ENCODE measurements at places on chromosomes 3 and 15.
A peak's percentile ranks its signal among the peaks of the same experiment; 100 is the strongest.

DNA sequence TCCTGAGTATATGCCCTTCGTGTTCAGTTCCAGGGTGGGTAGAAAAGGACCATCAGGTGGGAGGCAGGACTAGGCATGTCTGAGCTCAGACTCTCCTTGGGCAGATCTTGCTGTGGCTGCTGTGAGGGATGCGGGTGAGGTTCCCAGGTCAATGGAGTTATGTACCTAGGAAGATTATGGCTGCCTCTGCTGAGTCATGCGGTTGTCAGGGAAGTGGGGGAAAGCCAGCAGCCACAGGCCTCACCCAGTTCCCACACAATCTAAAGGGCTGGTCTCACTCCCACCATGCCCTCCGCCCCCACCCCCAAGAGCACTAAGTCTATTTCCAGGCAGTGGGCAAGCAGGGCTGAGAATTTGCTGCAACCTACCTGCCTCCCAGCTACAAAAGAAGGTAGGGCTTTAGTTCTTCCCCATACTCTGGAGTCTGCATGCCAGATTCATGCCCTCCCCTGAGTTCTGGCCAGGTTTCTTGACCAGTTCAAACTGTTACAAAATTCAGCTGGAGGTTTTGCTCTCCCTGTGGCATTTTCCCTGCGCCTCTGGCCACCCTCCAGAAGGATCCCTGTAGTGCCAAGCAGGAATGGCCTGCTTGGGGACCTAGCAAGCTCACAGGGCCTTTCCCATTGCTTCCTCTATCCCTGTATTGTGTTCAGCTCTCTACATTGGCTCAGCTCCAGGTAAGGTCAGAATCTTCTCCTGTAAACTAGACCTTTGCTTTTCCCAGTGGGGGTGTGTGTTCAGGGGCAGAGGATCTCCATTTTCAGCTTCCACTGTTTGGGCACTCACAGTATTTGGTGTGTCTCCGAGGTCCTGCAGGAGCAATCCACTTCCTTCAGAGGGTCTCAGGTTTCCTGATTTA is 12.7 kb upstream of the TMCO5A start:
- DNase-seq = no peak

DNA sequence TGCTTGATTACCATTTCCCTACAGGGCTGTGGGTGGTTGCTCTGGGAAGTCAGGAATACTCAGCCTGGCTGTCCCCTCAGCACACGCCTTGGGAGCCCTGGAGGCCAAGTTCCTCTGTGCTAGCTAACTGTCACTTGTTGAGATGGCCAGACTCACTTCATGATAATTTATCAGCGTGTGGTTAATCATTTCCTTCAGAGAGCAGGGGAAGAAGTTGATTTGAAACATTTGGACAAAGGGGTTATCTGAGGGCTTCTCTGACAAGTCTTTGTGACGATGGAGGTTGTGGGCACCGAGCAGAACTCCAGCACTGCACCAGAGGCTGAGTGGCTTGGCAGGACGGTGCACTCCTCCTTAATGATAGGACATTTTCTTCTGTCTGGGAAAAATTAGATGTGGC is 61.9 kb downstream of the WHAMM start:
- DNase-seq = no peak

- DNase-seq = no peak
Measured at GRCh38 chr3:149967086-149967685, 3.5 kb downstream of the PFN2 start.

GRCh38 chr3:8970971-8971589 is 7.8 kb upstream of the RAD18 start:
- DNase-seq = peak; percentile 51

GRCh38 chr3:11668243-11669235 is 24.8 kb upstream of the VGLL4 start:
- no peak for DNase-seq

DNA sequence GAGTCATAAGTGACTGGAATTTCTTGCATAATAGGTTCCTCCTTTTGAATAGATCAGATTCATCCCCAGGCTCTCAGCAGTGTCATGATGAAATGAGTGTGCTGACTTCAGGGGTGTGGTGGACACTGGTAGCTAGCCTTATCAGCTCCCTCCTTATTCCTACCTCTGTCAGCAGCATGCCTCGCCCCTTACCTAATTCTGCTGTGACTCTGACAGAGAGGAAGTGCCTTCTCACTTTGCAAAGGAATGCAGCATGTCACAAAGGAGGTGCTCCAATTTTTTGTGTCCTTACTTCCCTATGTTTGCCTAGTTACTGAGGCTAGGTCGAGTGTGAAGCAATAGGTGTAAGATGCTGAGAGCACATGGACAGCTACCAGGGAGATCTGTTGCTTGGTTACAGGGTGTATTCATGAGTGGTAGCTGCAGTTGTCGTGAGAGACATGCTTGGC is 90.6 kb downstream of the TNFAIP8L3 start:
- no peak for DNase-seq

- no peak for DNase-seq
Measured at GRCh38 chr3:8423307-8423706, 78.3 kb upstream of the LMCD1 start.

GRCh38 chr3:26082911-26083310 is 293.0 kb downstream of the OXSM start:
- DNase-seq = no peak

GRCh38 chr3:5489536-5489935 is 302.0 kb downstream of the EDEM1 start:
- no peak for DNase-seq

GRCh38 chr3:156548041-156548687 is 6.8 kb downstream of the SSR3 start:
- no peak for DNase-seq

DNA sequence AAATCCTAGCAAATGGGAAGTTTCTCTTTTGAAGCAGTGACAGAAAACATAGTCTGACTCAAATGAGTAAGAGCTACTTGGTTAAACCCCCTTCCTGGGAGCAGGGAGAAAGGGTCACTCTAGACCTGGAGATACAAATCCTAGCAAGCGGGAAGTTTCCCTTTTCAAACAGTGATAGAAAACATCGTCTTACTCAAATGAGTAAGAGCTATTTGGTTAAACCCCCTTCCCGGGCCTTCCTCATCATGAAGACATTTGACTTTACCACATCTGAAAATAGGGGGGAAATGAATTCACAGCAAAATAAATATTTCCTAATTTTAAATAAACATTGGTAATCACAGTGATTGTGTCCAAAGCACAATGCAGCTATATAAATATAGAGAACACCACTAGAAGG is 79.2 kb downstream of the FOXB1 start:
- DNase-seq = no peak

DNA sequence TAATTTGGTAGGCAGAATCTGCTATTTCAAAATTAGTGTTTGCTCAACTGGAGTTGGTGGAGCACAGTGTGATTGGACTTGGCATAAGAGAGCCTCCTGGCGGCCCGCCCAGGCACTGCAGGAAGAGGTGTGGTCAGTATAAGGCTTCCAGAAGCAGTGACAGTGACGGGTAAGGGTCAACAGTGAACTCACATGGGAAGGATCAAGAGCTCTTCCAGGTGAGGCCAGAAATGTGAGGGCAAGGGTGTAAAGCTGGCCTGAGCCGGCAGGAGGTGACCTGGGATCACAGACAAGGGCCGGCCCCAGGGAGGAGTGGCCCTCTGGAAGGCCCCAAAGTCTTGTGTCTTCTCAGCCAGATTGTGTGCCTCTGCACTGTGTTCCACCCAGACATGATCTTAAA is 93.2 kb upstream of the RNF7 start:
- DNase-seq = no peak

DNA sequence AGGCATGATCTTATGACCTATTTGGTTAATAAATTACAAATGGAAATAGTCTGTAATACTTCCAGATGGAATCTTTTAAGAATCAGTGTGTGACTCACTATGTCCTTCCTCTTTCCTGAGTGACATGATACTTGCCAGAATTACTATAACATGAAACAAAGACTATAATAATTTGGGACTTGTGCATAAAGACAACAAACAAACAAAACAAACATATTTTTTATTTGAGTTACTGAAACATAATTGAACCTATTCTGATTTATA is 1268.1 kb downstream of the OTOL1 start:
- no peak for DNase-seq

DNA sequence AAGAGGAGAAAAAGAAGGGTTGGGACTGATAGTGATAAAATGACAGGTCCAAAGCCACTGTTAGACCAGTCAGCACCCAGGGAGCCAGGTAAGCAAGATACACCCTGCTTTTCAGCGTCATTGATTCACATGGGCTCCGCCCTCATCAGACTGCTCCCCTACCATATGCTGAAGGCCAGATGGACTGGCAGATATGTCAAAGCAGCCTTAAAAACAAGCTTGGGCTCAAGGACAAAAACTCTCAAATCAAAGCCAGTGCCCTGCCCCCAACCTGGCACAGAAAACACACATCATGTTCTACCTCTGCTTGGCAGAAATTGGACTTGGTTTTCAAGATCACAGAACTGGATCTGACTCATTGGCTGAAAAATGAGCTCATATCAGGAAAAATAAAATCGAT is 33.4 kb downstream of the SH3BP5 start:
- no peak for DNase-seq

DNA sequence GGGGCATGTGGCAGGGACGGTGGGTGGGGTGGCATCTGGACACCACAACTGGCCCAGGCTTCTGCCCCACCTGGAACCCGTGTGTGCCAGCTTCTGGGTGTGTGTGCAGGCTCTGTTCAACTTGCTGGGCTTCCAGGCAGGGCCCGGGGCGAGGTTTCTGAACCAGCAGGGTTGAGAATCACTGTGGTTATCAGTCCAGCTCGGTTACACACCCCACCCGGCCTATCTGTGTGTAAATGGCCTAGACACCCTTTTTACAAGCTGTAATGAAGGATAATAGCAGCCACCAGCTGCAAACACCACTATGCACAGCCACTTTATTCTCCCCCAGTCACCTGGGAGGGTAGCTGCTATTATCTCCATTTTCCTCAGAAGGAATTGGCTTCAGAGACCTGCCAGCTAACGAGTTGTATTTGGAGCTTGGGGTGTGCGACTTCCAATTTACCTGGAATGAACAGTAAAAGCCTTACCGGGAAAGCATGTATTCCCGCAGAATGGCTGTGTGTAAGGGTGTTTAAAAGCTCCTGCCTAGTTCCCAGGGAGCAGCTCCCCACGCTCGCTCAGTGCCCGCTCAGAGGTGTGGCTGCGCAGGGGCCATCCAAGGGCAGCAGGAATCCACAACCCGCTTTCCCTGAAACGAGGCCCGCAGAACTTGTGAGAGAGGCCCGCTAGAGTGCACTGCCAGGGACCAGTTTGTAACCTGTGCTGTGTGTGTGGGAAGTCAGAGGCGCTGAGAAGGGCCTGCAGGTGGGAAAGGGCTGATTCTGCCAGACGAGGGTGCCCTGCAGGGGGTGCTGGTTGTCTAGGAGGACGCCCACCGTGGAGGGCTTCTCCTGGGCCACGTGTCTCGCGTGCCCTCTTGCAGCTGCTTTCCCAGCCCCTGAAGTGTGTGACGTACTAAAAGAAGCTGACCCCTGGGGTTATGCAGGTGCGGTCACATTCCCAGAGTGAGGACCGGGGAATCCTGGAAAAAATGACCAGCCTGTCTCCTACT is 83.5 kb downstream of the C3orf70 start:
- DNase-seq = no peak

GRCh38 chr3:32884591-32884990 is 66.8 kb downstream of the TRIM71 start:
- no peak for DNase-seq

DNA sequence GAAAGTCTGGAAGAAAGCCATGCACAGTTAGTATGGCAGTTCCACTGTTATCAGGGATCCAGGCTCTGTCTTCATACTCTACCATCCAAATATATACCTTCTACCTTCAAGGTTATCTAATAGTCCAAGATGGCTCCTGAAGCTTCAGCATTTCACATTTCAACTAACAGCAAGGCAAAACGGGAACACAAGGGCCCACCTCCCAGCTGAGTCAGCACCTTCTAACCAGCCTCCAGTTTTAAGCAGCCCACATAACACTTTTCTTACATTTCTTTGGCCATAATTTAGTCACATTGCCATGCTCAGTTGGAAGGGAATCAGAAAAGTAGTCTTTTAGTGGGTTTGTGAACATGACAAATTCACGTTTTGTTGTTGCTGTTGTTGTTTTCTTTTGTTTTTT is 15.4 kb upstream of the MSL2 start:
- DNase-seq = no peak

DNA sequence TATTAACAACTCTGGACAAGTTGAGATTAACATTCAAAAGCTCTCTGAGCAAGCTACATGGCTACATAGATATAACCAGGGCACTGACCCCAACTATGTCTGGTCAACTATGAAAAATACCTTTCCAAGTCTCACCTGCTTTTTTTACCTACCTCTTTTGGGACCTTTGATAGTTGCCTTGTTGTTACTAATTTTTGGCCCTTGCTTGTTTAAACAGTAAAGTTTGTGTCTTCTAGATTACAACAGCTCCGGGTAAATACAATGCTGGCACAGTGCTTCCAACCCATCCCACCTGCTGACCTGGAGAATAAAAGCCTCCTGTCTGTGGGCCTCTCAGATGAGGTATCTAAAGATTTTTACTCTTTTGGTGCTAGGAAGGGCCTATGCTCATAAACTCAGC is 1036.6 kb downstream of the NAALADL2 start:
- no peak for DNase-seq

DNA sequence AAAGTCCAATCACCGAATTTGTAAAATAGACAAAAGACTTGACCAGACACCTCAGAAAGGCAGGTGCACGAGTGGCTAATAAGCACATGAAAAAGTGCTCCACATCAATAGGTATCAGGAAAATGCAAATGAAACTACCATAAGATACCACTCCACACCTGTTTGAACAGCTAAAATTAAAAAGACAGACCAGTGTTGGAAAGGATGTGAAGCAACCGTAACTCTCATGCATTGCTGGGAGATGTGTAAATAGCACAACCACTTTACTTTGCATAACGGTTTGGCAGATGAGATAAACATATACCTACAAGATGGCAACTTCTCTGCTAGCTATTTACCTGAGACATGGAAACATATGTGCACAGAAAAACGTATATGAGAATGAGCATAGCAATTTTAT is 56.9 kb downstream of the CADPS start:
- no peak for DNase-seq

DNA sequence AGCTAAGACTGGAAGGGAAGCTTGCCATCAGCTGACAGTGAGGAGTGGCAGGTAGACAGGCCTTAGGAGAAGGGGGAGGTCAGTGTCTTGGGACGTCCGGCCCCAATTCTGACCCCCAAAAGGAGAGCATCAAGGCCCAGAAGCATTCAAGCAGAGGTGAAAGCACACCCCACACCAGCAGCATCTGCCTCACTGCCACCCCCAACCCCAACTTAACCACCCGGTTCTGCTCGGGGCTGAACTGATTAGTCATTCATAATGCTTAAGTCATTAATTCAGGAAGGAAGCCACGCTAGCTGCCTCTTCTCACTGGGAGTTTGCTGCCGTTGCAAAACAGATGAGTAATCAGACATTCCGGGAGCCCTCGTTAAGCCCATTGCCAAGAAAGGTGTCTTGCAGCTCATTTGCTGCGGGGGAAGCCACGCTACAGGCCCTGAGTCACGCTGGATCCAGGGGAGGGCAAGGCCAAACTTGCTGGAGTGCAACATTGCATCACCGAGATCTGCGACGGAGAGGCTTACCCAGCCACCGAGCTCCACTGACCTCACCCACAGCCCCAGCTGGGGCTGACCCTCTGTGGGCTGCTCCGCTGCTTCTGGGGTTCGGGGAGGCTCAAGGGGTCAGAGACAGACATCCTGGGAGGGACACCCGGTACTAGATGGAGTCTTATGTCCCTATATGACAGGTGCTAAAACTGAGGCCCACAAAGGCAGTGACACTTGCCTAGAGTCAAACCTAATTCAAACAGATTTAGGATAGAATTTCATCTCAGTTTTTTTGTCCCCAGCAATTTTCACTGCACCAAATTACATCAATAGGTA is 46.4 kb upstream of the HES1 start:
- DNase-seq = no peak

Measured in renal cortex interstitium (tissue), 15 donors.